BJ (cell line): ENCODE measurements at places on chromosomes 16 and 17. TPM values are rescaled to one million over a fixed set of nuclear protein-coding genes. Genes with fewer than 3 reads are reported as not detected.

GRCh38 chr17:68432086-68432864, 25.0 kb downstream of the WIPI1 start:
- no peak for DNase-seq

DNA sequence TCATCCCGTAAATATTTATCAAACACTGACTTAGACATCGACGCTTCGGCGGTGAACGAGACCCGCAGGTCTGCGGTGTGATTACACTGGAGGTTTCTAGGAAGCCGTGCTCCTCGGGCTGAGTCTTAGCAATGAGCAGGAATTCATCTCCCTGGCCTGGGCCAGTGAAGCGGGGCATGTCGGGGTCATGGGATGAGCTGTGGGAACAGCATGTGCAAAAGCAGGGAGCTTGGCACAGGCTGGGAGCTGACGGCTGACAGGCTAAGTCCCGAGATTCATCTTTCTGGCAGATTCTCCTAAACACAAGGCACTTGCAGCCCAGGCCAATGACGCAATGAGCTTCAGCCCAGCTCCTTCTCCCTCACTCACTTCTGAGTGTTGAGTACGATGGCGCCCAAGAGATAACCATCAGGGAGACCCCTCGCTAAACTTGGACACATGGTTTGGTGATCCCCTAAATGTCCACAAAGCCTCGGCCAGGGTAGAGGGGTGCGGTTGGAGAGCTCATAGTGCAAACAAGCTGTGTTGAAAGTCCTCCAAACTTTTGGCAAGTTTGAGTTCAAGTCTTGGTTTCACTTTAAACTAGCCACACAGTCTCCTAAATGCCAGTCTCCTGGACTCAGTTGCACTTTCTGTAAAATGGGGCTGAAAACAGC, 12.8 kb downstream of the CRISPLD2 start:
- DNase-seq, result peak; percentile 98

DNA sequence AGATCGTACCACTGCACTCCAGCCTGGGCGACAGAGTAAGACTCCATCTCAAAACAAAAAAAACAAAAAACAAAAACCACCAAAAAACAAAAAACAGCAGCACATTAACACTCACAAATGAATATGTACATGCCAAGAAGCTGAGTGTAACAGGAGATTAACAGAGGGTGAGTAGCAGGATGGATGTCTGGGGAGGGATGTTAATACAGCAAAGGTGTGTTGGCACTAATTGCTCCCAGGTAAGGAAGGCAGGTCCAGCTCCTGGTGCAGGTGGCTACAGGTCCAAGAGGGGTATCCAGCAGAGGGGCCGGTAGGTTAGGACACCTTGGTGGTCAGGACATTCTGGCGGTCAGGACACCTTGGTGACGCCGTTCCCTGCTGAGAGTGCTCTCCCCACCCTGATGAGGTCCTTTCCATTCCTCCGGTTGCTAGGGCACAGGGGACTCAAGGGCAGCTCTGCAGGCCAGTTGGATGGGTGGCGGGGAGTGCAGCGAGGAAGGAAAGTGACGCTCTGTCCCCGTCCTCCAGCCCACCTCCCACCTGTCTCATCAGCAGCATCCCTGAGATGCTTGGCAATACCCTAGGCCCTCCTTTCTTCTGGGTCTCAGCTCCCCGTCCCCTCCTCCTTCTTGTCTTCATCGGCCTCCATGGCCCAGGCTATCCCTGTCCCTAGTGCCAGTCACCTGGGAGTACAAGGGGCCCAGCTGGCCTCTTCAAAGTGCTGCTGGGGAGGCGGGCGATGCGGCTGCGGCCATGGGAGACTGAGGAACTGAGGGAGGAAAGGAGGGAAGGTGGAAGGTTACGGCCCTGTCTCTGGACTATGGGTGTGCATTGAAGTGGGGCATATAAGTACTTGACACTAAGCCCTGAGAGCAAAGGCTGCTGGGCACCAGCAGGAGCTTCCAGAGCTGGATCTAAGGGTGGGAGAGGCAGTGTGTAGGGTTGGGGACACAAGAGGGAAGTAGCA, 10.7 kb upstream of the GFAP start:
- no peak for DNase-seq

DNA sequence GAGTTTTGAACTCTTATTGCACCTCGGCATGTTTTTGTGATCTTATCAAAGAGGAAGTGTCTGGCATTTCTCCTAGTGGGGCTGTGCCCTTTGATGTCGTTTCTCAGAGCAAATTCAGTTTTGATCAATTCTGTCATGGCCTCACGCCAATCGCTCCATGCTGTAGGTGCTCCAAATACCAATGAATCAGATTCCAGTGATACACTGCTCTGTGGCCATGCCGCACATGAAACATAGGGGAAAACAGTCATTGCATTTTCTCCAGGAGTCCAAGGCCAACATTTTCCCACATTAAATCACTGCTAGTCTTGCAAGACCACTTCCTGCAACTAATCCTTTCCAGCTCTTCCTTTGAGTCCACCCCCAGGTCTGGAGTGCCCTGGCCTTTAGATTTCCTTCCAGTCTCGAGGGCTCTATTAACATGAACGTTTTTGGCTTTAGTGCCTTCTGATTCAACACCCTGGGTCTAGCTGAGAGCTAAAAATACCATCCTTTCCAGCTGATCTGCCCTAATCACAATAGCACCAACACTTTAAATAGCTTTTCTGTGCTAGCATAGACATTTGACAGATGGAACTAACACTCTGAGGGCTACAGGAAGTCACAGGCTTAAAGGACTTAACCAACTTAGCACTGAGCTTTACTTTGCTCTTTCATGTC, 18.2 kb upstream of the RASL10B start:
- peak; percentile 78 for DNase-seq

The LHX1 gene
- not detected in 2 replicates for polyA plus RNA-seq

DNA sequence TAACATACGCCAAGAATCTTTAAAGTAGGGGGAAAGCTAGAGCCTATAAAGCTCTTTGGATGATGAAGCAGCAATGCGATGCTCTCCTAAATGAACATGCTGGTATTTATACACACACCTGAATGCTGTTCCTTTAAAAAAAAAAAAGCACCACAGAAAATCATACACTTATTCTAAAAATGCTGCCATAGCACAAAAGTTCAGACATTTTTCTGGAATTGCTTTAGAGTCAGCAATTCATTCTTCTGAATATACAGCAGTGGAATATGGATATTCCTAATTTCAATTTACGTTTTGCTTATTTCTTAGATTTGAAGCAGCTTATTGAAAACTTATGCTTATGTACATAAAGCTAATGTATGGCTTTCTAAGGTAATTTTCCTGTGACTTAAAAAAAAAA, 3.1 kb downstream of the CSNK2A2 start:
- no peak for DNase-seq

DNA sequence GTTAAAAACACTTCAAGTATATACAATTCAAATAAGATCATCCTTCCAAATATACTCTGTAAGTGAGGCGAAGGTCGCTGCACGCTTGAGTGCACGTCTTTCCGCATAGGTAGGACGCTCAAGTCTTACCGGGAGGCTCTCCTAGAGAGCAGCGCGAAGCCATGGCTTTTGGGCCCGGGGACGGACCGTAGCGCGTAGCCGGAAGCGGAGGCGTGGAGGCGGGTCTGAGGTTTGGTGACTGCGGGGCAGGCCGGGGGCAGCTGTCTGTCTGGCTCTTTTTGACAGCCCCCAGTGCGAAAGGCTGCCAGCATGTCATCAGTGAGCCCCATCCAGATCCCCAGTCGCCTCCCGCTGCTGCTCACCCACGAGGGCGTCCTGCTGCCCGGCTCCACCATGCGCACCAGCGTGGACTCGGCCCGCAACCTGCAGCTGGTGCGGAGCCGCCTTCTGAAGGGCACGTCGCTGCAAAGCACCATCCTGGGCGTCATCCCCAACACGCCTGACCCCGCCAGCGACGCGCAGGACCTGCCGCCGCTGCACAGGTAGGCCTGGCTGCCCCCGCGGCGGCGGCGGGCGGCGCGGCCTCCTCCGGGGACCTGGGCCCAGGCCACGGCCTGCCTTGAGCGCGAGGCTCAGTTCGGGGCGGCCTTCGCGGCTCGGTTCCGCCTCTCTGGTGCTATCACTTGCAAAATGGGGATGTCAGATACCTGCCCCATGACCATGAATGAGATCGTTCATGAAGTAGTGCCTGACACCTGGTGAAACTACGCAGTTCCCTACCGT, at the start of gene LONP2:
TSS of gene LONP2 (plus strand) at position 221 of the 783 bp plus-strand sequence. CDS start at position 310, 89 bp downstream.
- peak; percentile 44 for DNase-seq

DNA sequence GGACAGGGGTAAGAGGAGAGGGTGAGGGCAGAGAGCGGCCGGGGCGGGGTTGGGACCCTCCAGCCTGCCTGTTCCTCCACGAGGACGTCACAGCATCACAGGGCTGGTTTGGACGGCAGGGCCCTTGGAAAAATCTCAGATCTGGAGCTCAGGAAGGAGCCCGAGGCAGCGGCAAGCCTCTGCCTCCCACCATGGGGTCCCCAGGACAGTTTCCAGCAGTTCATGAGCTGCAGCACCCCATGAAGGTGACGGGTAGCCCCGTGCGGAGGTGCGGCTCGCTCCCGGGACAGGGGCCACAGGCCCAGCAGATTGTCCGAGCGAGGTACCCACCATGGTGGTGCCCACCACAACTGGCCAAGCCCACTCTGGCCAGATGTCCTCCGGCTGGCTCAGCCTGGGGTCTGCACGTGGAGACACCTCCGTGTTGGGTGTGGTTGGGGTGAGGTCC, 21.3 kb downstream of the TPSD1 start:
- DNase-seq, result no peak

The HYDIN gene
- polyA plus RNA-seq, result 0.47 and 0.65 TPM in 2 replicates

The KCNAB3 gene
- polyA plus RNA-seq, result 1.9 TPM in 2 replicates

The IRX6 gene
- polyA plus RNA-seq, result not detected in 2 replicates

DNA sequence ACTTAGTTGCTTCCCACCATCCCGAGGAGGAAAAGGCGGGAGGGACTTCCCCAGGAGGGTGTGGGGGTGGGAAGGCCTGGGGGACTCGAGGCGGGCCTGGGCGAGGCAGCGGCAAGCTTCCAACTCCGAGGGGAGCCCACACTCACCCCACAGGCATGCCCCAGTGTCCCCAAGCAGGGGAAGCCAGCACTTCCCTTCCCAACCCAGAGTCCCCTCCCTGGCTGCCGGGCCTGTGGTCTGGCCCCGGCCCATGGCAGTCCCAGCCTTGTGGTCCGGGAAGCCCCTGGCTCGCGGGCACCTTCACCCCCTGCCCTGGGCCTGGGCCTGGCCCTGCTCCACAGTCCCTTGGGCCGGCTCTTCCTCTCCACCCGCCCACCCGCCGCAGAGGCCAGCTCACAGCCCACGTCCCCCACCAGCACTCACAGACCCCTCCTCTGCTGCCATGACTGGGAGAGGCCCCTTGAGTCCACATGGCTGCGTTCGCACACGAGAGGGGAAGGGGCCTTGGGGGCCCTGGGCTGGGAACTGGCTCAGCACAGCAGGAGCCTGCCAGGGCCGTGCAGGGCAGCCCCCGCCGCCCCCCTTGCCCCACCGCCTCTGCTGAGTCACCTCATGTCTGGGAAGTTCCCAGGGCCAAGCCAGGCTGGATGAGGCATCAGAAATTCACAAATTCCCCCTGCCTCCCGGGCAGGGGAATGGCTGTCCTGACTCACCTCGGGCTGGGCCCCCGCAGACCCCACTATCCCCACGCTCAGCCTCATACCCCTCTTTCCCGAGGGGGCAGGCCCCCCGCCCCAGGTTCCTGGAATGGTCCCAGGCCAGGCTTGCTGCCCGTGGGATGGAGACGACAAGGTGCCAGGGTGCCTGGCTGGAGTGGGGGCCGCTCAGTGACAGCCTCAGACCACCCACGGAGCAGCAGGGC, 27.8 kb downstream of the BAHCC1 start:
- peak; percentile 72 for DNase-seq

GRCh38 chr16:87836844-87837581, 32.3 kb downstream of the SLC7A5 start:
- DNase-seq, result no peak

DNA sequence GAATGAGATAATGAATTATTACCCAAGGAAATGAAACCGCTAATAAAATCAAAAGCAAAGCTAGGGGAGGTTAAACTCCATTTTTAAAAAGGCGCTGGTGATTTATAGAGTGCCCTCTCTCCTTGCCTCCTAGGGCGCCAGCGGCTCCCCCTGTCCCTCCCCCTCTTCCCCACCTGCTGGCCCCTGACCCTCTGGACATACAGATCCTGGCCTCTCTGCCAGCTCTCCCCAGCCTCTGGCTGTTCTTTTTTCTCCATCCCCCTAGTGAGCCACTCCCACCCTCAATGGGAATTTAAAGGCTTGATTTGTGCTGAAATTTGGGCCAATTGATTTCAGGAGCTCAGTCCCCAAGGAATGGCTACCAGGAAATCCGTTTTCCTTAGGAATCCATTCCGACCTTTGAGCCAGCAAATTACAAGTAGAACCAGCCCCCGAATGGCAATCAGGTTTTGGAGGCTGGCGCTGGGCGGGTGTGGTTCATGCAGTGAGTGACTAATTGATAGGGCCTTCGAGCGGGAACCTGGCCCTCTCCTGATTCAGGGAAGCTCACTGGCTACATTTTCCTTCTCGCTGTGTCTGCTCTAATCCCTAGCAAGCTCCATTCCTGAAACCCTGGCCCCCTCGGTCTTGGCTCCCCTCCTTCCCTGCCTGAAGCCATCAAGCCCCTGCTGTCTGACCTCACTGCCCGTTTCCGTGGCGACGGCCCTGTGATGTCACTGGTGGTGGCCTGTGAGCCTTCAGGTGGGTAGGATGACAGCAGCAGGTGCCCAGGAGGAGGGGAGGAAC, 141.9 kb upstream of the SDK2 start:
- no peak for DNase-seq

The IRX5 gene
- 1.8 and 2.2 TPM in 2 replicates for polyA plus RNA-seq

The FA2H gene
- polyA plus RNA-seq, result not detected in 2 replicates

The P2RX1 gene
- polyA plus RNA-seq, result 0.02 and 0.05 TPM in 2 replicates

GRCh38 chr17:77141846-77142449, 1.2 kb downstream of the SEC14L1 start:
- no peak for DNase-seq

- no peak for DNase-seq
These were observed 150.5 kb downstream of the NPIPB5 start for GRCh38 chr16:22661161-22661647.

The PLLP gene
- polyA plus RNA-seq, result 0.02 and 0.09 TPM in 2 replicates

DNA sequence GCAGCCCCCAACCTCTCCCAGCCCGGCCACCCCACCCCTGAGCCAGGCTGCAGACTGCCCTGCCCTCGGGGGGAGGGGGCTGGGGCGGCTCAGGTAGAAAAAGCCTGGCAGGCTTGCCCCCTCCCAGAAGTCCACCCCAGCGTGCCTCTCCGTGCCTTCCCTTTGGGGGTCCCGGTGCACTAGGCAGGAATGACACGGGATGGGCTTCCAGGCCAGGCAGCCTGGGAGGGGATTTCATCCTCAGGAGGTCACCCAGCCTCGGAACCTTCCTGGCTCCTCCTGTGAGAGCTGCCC, 185.0 kb downstream of the NTN1 start:
- no peak for DNase-seq

The GPR179 gene
- polyA plus RNA-seq, result 0.01 TPM in 1 of 2 replicates, not detected in the other

The TRPV2 gene
- polyA plus RNA-seq, result 4.0 and 7.9 TPM in 2 replicates

The ARL5C gene
- not detected in 2 replicates for polyA plus RNA-seq

The CACNA1H gene
- 0.20 and 0.37 TPM in 2 replicates for polyA plus RNA-seq

GRCh38 chr17:31778523-31778922, 80.5 kb downstream of the COPRS start:
- no peak for DNase-seq

The MEOX1 gene
- not detected in 2 replicates for polyA plus RNA-seq

GRCh38 chr17:50037321-50038107, 18.4 kb upstream of the ITGA3 start:
- no peak for DNase-seq

The OR1A1 gene
- not detected in 2 replicates for polyA plus RNA-seq

GRCh38 chr16:28193530-28194423, 18.0 kb downstream of the XPO6 start:
- DNase-seq, result peak; percentile 95
